Activated CD4-positive, CD25-positive, alpha-beta regulatory T cell treated with anti-CD3 and anti-CD28 coated beads, Interleukin-2, amount 50 U/mL, for 72 hours (primary cell): ENCODE measurements at places on chromosomes 5 and 9.

GRCh38 chr9:20331095-20331685 lies 291.1 kb downstream of the MLLT3 start:
- DNase-seq, result no peak

GRCh38 chr5:77590347-77590746 lies 48.2 kb downstream of the OTP start:
- no peak for DNase-seq

DNA sequence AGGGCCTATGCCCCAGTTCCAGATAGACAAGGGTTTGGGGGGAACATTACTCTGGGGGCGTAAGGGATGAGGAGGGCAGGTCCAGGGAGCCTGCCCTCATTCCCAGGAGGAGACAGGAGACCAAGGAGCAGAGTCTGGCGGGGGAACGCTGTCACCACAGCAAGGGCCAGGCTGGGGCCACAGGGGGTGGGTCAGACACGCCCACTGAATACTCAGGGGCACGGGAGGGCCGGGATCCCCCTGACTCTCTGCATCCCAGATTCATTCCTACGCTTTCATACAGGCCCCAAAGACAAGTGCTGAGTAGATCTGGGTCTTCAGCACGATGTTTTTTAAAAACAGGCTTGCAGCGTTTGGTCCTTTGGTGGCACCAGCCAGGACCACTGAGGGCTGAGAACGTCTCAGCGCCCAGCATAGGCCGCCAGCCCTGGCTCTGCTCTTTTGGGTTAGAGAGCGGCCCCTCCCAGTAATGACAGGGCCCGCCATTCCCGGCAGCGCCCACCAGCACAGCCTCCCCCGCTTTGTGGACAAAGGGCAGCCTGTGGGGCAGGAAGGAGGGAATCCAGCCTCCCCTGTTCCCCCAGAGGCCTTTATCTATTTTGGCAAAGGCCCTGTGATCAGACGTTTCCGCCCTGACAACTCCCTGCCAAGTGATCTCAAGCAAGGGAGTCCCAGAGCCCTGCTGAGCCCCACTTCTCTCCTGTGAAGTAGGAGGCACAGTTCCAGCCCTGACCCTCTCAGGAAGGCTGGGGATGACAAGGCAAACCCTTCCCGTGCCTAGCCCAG lies 24.9 kb downstream of the NEK6 start:
- no peak for DNase-seq

DNA sequence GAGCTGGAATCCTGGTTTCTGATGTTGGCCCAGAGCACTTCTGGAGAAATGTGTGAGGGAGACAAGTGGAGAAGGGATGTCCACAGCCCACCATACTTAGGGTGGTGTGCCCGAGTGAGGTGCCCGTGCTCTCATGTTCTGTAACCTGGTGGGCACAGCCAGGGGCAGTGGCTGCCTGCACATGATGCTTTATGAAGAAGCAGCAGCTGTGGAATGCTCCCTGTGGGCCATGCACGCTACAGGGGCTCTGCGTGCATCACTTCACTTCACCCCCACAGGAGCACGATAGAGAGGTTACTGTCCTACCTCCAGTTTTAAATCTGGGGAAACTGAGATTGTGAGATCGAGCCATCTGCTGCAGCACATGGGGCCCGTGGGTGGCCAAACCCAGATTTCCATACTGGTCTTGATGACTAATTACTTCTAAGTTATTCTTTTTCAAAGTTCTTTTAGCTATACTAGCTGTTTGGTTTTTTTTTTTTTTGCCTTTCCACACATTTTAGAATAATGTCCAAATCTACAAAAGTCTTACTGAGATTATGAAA lies 441.6 kb downstream of the GADD45G start:
- DNase-seq, result no peak

GRCh38 chr9:88555268-88555980 lies 20.4 kb downstream of the NXNL2 start:
- DNase-seq, result no peak

DNA sequence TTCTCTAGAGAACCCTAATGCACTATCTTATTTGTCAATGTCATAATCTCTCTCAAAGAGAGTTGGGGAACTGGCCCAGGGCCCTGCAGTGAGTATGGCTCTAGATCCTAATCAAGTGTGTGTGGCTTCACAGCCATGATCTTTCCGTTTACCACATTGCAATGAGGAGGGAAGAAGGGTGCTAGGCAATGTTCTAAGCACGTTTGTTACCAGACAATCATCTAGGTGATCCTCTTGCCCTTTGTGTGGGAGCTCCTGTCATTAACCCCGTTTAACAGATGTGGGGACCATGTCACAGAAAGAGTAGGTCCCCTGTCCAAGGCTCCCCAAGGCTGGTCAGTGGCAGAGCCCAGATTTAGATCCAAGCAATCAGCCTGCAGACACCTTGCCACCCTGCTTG lies 128.2 kb upstream of the IRX4 start:
- no peak for DNase-seq
